ENCODE measurements at places on chromosomes 2 and 18.

DNA sequence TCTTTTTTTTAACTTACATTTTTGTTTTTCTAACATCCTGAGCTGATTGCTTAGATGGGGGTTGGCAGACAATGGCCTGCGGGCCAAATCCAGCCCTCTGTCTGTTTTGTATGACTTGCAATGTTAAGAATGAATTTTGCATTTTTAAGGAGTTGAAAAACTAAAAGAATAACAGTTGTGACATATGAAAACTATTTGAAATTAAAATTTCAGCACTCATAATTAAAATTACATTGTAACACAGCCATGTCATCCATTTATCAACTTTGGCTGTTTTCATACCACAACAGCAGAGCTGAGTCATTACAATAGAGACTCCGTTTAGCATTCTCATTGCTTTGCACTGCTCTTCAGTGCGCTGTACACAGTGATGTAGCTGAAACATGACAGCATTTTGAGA, 94.1 kb upstream of the MC4R start:
- DNase-seq, result no peak

GRCh38 chr2:524442-524841, 152.8 kb downstream of the TMEM18 start:
- DNase-seq, result no peak

GRCh38 chr2:2837746-2838547, 506.9 kb upstream of the MYT1L start:
- no peak for DNase-seq

GRCh38 chr2:20501974-20502373, 55.1 kb downstream of the RHOB start:
- DNase-seq, result no peak

GRCh38 chr2:200615247-200615646, 29.4 kb downstream of the AOX1 start:
- DNase-seq, result no peak
